ENCODE measurements at places on chromosomes 2 and 18.

GRCh38 chr2:114231921-114232320 lies 210.5 kb upstream of the DPP10 start:
- no peak overlapping the region for H3K4me3 ChIP-seq
- no peak for DNase-seq
- H3K27me3 ChIP-seq = no peaks in the 10 kb centered on the region
- no peaks in the 10 kb centered on the region for H3K36me3 ChIP-seq
- no peaks in the 10 kb centered on the region for H3K4me1 ChIP-seq
- H3K27ac ChIP-seq = no peak overlapping the region

GRCh38 chr2:181876614-181877063 lies 14.9 kb upstream of the ITPRID2 start:
- H3K27me3 ChIP-seq = no peaks in the 10 kb centered on the region
- peak; percentile 77 for DNase-seq
- H3K27ac ChIP-seq = no peak overlapping the region
- peaks cover 4% of the 10 kb centered on the region for H3K4me1 ChIP-seq
- H3K4me3 ChIP-seq = no peak overlapping the region

DNA sequence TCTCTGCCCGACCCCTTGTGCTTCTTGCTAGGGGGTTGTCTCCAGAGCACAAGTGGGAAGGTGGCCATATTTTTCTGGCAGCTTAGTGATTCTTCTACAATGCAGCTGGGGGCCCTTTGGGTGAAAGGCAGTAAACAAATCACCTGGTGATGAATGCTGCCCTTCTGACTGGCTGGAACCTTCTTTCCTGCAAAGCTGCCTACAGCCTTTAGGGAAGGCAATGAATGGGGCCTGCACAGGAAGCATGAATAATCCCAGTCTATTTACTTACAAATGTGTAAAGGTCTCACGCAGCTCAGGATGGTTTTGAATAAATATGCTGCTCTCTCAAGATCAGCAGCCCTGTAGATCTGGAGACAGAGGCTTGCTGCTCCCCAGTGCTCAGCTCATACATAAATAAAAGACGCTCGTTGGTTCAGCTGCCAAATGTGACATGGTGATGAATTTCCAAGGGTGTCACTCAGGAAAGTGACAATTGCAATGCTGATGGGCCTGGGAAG lies 289.2 kb downstream of the TDRD15 start:
- H3K27ac ChIP-seq = no peak overlapping the region
- H3K36me3 ChIP-seq = no peaks in the 10 kb centered on the region
- no peaks in the 10 kb centered on the region for H3K4me1 ChIP-seq
- H3K4me3 ChIP-seq = no peak overlapping the region
- H3K27me3 ChIP-seq = no peaks in the 10 kb centered on the region

DNA sequence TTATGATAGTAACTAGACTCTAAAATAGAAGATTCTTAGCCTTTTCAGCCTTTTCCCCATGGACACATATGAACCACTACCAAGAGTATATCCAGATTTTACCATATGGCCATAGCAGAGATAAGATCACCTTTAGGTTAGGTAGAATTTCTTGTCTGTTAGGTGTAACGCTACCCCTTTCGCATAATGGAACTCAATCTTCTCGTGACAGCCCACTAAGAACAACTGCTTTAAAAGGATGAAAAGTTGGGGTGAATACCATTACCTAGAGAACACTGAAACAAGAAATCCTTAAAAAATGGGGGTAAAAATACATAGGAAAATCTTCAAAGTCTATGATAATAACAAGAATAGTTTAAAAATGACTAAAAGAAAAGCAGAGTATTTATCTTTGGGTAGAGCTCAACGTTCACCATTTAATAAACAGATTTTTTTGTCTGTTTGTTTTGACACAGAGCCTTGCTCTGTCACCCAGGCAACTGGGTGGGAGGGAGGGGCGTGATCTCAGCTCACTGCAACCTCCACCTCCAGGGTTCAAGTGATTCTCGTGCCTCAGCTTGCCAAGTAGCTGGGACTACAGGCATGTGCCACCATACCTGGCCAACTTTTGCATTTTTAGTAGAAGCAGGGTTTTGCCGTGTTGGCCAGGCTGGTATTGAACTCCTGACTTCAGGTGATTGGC lies 67.2 kb downstream of the VIL1 start:
- H3K4me1 ChIP-seq = no peaks in the 10 kb centered on the region
- no peak overlapping the region for H3K27ac ChIP-seq
- H3K4me3 ChIP-seq = no peak overlapping the region
- DNase-seq = no peak
- no peaks in the 10 kb centered on the region for H3K27me3 ChIP-seq

- no peak for DNase-seq
Measured at GRCh38 chr18:21636769-21637168, 24.7 kb downstream of the SNRPD1 start.

Data from HFFc6 (cell line).